ENCODE measurements at places on chromosomes 3 and 15.

- DNase-seq = peak; percentile 4
These were observed 441.7 kb upstream of the PDZRN3 start for GRCh38 chr3:74066456-74066855.

DNA sequence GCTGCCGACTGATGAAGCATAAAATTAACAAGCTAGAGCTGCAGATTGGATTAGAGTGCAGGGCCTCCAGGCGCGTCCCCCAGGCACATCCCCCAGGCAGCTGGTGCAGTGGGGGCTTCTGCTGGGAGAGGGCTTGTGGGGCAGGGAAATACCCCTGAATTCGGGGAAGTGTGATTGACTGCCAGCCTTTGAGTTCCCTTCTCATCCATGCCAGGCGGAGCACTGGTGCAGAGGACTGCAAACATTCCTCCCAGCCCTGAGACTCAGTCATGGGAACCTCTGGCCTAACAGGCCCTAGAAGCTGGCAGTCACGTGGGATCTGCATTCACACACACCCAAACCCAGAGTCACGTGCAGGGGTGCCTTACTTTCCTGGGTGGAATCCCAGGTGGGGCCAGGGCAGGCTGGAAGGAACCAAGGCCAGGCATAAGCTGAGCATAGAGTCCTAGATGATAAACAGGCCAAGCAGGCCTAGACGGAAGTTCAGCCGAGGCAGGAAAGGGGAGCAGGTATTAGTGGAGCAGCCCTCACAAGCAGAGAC is 46.2 kb upstream of the SEC22A start:
- DNase-seq = no peak

GRCh38 chr3:136899622-136900158 is 37.7 kb downstream of the NCK1 start:
- peak; percentile 15 for DNase-seq

DNA sequence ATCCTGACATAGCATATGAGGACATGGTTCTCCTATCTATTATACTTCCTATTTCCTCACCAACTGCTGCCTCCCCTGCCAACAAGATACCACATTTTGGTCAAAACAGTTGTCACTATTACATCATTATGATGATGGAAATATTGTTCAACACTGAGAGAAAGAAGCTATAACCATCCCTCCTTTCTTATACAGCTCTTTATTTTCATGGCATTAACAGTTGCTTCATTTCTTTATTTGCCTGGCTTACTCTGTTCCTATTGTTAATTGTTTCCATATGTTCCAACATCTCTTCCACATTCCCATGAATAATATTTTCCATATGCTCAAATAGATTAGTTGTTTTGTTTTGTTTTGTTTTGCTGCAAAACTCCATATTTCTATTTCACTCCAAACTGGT is 40.8 kb upstream of the FILIP1L start:
- no peak for DNase-seq

DNA sequence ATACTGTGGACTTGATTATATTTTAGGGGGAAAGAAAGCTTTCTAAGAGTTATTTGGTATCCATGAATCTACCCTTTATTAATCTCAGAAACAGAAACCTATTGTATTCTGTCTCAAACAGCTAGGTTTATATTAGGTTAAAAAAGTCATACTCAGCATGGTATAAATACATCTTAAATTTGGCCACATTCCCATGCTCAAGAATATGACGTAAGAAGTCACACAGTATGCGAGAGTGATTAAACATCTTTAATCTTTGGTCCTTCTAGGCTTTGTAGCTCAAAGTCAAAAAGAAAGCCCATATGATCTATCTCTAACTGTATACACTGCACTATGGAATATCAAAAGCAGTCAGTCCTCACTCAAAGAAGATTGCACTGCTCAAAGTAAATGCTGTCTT is 131.4 kb downstream of the EPHA3 start:
- no peak for DNase-seq

- DNase-seq = peak; percentile 10
These were observed 105.0 kb upstream of the ICE2 start for GRCh38 chr15:60583946-60584345.

GRCh38 chr15:67850336-67850735 is 10.5 kb upstream of the RNU6-1 start:
- no peak for DNase-seq

GRCh38 chr15:90907838-90908507 is 4.9 kb downstream of the MAN2A2 start:
- no peak for DNase-seq

GRCh38 chr15:62407216-62407615 is 242.1 kb upstream of the C2CD4B start:
- no peak for DNase-seq

DNA sequence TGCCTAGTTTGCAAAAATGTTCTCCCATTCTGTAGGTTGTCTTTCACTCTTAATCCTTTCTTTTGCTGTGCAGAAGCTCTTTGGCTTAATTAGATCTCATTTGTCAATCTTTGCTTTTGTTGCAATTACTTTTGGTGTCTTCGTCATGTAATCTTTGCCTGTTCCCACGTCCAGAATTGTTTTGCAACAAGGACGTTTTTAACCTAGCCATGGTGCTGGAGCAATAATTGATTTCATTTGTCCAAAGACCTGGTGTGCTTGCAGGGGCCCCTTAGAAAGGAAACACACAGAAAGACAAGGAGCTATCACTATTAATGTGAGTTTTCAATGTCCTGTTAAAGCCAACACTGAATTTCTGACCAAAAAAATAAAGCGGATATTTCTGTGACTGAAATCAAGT is 89.1 kb upstream of the GALNT15 start:
- no peak for DNase-seq

DNA sequence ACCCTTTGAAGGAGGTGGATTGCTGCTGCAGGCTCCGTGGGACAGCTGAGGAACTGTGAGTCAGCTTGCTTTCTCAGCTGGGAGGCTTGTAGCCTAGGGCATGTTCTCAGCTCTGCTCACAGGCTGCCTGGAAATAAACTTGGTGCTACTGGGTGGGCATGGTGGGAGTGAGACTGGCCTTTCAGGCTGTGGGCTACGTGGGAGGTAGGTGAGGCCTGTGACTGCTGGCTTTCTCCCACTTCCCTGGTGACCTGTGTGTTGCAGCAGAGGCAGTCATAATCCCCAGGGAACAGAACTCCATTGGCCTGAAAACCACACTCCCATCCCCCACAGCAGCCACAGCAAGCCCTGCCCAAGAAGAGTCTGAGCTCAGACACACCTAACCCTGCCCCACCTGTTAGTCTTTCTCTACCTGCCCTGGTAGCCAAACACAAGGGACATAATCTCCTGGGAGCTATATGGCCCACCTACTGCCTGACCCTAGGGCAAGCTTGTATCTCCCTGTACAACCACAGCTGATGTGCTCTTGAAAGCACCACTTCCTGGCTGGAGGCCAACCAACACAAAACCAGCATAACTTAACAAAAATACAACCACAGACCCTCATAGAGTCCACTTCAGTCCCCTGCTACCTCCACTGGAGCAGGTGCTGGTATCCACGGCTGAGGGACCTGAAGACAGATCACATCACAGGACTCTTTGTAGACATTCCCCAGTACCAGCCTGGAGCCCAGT is 236.5 kb downstream of the SQOR start:
- DNase-seq = no peak

DNA sequence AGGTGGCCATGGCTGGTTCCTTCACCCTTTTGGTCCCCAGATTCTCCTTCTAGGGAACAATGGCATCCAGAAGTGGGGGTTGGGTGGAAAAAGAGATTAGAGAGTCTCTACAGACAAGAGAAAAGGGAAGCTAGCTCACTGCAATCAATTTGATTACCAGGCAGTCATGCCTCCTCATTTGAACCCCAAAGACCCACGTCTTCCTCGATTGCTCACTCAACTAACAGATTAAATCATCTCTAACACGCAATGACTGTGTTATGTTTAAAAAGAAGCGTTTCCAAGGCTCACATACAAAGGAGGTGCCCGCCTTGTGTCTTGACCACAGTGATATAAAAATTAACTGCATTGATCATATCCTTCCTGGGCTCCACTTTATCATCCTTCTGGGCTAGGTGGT is 57.6 kb downstream of the BHLHE40 start:
- no peak for DNase-seq

DNA sequence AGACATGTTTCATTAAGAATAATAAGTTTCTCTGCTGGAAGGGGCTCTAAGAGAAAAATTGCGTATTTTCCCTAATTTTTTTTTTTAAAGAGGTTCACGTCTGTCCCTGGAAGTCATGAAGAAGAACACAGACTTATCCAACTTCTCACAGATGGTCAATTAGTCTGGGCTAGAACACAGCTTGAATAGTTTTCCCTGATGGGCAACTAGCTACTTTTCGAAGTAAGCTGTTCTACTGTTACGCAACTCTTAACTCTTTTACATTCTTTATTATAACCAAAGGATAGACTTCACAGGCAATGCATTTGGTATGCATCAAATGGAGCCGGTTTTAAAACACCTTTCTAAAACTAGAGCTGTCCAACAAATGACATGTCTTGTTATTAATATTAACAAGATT is 144.2 kb upstream of the TNIK start:
- DNase-seq = no peak

DNA sequence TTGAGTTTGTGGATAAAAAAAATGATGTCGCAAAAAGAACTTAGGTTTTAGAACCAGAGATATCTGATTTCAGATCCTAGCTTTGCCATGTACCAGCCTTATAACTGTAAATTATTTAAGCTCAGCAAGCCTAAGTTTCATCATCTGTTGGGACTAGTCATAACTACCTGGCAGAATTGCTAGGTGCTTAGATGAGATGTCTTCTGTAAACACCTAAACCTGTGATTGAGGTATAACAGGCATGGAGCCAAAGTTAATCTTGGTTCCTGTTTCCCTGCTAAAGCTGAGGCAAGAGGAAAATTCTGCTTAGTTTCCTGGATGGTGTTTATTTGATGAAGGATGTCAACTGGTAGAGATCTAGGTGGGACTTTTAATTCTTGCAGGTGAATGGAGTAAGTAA is 331.3 kb upstream of the RBMS3 start:
- DNase-seq = peak; percentile 10

DNA sequence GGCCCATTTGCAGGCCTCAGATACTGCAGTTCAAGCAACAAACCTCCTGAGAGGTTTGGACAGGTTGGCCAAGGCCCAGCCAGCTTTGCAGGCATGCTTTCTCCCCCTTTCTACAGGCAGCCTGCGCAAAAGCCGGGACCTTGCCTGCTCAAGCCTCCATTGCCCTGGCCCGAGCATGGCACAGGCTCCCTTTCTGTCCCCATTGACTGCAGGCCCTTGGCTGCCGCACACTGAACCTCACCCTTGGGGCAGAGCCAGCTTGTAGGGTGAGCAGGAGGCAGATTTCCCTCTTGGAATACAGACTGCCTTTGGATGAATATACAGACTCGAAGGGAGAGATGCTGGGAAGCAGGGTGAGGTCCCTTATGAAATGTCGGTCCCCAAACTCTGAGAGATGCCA is 461.7 kb upstream of the PROK2 start:
- DNase-seq = no peak

DNA sequence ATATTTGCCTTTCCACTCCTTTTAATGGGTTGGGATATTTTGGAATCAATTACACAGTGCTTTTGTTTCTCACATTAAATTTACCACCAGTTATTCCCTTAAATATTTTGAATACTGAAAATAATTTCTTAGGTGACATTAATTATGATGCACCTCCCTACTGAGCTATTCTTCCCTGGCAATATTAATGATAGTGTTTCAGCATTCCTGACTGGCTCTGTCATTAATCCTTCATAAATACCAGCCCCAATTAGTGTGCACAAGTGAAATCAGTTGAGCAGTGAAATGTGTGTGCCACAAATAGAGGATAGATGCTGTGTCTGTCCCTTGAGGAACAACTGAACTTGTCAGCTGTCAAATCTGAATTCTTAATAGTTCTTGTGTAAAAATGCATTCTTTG is 304.0 kb downstream of the CACNA2D3 start:
- no peak for DNase-seq

GRCh38 chr15:88497109-88497765 is 29.7 kb downstream of the MRPS11 start:
- DNase-seq = no peak

DNA sequence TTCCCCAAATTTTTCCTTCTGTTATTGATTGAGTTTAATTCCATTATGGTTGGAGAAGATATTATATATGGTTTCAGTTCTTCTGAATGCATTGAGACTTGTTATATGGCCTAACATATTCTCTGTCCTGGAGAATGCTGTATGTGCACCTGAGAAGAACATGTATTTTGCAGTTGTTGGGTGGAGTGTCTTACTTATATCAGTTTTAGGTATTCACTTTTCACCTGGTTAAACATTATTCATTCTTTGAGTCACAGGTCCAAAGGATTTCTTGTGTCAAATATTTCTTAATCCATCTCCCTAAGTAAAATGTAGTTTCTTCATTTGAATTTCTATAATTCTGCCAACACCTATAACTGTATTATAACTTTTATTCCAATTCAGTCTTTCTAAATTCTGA is 17.8 kb downstream of the ACKR2 start:
- no peak for DNase-seq

DNA sequence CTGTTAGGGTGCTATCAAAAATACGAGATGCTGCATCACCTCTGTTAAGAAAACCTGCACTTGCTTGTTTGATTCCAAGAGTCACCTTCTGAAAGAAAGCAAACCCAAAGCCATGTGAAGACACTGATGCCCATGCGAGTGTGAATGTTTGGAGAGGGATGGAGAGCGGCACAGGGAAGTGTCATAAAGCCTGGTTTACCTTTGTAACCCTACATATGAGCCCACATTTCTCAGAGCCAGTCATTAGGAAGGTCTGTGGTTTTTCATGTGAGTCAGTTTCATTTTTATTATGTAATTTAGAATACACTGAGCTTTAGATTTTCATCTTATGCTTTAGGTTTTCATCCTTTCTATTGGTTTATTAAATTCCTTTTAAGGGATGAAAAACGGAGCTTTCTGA is 896.8 kb downstream of the ROBO1 start:
- no peak for DNase-seq

DNA sequence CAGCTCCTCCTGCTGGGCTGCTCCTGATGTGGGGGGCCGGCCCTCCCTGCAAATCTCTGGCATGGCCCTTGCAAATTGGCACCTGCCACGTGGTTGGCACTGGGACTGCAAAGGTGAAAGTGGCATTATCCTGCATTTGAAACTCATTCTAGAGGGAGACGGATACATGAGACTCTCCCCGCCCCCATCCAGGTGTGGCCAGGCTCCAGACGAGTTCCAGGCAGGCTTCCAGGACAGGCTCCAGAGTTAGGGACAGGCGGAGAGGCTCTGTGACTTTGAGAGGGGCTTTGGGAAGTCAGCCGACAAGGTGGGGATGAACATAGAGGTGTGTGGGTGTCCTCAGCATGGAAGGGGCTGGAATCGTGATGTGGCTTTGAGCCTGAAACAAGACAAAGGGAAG is 178.5 kb downstream of the APBA2 start:
- DNase-seq = no peak

GRCh38 chr15:60829416-60829815 is 350.5 kb upstream of the ICE2 start:
- DNase-seq = no peak

DNA sequence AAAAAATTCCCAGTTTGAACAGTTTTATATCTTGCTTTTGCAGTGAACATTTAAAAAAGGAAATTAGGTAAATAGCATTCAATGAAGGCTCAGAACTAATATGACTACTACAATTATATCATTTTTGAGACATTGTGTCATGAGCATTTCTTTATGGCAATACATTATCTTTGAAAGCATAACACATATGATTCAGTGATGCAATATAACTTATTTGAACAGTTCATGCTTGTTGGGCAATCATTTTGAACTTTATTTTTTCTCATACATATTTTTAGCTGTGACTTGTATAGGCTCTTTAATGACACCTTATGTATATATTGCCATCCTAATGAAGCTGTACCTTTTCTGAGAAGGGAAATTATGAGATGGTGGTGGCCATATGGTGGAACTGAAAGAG is 828.6 kb upstream of the NR2F2 start:
- no peak for DNase-seq

All from RPMI8226 (cell line).